AML-193 (cell line): ENCODE measurements at places on chromosomes 1 and 21.
A peak's percentile ranks its signal among the peaks of the same experiment; 100 is the strongest.

GRCh38 chr1:174433451-174433850 is 14.3 kb upstream of the GPR52 start:
- no peak for DNase-seq

DNA sequence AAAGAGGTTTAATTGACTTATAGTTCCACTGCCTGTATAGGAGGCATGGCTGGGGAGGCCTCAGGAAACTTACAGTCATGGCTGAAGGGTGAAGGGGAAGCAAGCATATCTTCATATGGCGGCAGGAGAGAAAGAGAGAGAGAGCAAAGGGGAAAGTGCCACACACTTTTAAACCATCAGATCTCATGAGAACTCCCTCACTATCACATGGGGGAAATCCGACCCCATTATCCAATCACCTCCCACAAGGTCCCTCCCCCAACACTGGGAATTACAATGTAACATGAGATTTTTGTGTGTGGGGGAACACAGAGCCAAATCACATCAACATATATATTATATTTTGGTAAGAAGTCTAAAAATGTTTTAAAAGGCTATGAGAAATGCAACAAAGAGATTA is 27.2 kb downstream of the FABP3 start:
- DNase-seq: no peak

- DNase-seq: no peak
These were observed 241.0 kb upstream of the POU3F1 start for GRCh38 chr1:38287547-38287946.

- DNase-seq: no peak
These were observed 90.7 kb upstream of the WLS start for GRCh38 chr1:68322837-68323687.

- DNase-seq: no peak
These were observed 281.3 kb downstream of the VAV3 start for GRCh38 chr1:107683683-107684082.

- DNase-seq: peak; percentile 58
These were observed 18.8 kb upstream of the MAP1LC3C start for GRCh38 chr1:242017580-242018233.

DNA sequence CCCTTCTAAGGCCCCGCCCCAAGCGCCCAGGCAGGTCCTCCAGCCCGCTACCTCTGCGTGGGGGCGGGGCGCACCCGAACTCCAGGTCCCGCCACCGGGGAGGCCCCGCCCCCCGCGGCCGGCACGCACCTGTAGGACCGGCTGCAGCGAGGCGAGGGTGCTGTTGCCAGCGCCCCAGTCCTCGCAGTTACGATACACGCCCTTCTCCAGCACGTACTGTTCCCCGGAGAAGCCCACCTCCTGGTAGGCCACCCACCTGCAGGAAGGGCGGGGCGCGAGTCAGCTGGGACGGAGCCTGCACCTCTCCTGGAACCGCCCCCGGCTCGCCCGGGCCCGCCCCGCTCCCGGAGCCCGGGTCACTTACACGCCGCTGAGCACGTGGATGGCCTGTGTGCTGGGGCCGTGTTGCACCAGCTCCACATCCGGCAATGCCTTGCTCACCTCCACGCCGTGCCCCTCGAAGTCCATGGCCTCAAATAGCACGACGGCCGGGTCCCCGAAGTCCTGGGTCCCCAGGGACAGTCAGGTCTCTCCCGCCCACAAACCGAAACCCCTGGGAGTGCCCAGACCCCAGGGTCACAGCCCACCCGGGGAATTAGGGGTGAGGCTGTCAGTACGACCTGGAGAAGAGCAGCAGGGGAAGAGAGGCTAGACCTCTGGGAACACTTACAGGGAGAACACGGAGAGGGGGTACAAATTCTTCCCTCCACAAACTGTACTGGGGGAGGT is 17.3 kb downstream of the CRYBG2 start:
- DNase-seq: no peak

DNA sequence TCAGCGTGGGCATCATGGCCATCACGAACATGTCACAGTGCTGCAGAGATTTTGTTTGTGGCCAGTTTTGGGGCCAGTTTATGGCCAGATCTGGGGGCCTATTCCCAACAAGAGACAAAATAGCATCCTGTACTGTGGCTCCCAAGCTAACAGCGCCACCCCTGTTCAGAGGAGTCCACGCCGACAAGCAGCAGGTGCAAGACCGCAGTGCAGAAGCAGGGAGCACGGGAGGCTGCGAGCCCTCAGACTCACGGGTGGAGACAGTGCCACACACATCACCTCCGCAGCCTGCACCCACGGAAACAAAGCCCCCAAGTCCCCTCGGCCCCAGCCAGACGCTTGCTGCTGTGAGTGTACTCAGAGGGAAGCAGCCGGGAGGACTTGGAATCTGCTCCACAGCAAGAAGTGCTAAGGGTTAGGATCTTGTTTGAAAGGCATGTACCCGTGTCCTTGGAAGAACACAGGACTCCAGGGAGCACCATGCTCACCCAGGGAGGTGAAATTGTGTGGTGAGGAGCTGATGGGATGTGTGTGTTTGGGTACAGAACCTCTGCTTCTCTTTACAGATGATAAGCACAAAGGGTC is 7.1 kb downstream of the TCP10L start:
- DNase-seq: no peak

DNA sequence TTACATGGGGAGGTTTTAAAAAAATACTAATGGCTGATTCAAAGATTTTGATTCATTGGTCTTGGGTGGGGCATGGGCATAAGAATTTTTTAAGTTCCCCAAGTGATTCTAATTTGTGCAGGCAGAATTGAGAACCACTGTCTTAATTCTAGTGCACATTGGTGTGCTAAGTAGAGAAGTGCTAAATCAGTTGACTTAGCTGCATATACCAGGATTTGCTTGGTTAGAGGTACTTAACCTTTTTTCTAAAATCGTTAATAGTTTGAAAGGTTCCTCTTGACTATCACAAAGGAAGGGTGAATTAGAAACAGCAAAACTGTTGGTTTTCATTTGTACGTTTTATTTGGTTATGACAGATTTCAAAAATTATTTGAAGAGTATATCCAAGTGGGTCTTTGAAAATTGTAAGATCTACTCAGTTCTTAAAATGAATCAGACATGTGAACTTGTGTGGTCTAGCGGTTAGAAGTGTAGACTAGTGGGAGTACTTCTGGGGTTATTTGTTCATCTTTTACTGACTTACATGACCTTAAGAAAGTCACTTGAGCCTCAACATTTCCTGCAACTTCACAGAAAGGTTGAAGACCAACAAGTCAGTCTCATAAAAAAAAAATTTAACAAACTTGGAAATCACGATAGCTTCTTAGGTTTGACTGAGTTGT is 66.7 kb downstream of the RPAP2 start:
- DNase-seq: no peak

GRCh38 chr1:150121236-150121862 is 28.4 kb upstream of the PLEKHO1 start:
- peak; percentile 2 for DNase-seq

DNA sequence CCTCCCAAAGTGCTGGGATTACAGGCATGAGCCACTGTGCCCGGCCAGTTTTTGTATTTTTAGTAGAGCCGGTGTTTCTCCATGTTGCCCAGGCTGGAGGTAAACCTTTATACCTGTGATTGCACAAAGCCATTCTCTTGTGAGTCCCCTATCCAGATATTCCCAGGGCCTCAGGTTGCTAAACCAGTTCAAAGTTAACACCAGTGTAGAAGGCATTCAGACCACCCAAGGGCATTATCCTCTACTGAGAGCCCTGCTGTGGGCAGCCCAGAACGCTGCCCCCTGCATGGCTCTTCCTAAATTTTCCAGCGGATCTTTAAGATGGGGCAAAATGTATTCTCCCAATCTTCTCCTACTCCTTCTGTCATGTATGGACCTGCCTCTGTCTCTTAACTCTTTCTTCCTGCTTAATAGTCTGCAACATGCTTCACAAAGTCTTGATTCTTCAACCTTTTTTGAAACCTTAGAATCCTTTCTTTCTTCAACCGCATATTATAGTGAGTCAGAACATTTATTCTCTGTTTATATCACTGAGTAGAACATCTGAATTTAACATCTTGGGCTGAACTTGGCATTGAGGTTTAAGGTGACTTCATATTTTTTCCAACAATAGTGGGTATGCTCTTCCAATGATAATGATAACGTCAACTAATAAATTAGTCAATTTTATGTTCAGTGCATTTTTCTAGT is 36.0 kb downstream of the UBE4B start:
- DNase-seq: no peak

DNA sequence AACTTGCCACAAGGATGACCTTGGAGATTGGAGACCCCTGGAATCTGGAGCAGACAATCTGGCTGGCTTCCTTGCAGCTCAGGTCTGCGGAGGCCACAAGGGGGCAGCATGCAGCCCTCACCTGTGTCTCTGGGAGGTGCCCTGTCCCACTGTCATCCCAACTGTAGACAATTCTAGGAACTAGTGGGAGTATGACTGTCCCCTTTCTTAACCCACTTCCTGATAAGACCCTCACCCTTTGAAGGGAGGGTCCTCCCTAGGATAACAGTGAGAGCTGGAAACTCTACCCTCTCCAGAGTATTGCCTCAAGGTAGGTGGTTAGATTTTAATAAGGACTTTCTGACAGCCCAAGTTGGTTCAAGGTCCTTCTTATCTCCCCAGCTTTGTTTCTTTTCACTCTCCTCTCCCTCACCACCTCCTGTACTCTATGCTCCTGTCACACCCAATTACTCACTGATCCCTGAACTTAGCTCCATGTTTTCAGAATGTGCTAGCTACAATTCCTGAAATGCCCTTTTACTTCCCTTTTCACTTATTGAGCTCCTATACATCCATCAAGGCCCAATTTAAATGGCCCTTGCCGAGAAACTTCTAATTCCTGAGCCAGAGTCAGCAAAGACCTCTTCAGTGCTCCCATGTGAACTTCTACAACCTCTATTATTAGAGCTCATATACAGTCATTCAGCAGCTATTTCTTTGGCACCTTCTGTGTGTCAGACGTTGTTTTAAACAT is 9.2 kb upstream of the KCNQ4 start:
- DNase-seq: peak; percentile 32

DNA sequence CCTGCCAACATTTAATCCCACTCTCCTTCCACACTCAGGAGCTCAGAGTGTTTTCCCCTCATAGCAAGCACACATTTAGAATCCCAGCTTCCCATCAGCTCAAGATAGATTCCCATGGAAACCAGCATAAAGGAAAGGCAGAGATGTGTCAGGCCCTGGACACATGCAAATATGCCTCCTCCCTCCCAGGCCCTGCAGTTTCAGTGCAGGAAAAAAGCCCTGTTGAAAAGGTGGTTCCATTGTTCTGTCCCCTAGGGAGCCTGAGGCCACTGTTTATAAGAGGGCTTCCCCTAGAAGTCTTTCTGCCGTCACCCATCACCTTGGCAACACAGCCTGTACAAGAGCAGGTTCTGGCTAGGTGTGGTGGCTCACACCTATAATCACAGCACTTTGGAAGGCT is 3.6 kb downstream of the CACNA1S start:
- no peak for DNase-seq
